ENCODE measurements at places on chromosomes 11 and 22.

- DNase-seq: no peak
Measured at GRCh38 chr11:16434036-16434435, 77.7 kb upstream of the SOX6 start.

DNA sequence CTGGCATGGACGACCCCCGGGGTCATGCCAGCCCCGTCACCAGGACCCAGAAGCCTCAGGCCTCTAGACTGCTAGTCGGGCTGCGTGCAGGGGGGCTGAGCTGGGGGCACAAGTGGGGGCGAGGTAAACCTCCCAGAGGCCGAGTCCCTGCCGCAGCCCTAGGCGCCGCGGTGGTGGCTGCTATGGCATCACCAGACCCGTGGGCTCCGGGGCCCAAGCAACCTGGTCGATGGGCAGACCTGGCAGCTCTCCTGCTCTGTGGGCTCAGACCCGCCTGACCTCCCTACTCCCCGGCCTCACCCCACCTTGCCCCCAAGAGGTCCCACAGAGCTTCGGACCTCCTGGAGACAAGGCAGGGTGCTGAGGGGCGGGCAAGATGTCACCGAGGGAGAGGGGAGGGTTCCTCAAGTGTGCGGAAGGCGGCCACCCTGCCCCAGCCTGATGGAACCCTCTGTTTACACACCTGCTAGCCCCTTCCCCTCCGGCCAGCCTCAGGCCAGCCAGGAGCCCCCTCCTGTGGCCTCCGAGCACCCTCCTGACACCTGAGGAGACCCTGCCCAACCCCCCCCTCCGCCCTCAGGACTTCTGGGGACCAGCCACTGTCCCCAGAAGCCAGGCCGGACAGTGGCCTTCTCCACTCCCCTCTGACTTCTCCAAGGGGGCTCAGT lies 9.4 kb downstream of the IGF2 start:
- DNase-seq: no peak

GRCh38 chr11:76857781-76858410 lies 2.8 kb upstream of the ACER3 start:
- DNase-seq: peak; percentile 34

DNA sequence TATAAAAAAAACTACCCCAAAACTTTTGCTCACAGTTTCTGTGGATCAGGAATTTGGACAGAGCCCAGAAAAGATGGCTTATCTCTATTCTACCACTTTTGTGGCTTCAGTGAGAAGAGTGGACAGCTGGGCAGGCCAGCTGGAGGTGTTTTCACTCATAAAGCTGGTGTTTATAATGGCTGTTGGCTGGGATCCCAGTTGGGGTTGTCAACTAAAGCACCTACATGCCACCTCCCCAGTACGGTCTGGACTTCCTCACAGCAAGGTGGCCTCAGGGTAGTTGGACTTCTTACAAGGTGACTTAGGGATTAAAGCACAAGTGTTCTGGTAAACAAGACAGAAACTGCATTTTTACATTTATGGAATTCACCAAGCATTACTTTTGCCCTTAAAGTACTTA lies 171.0 kb downstream of the NELL1 start:
- DNase-seq: no peak

DNA sequence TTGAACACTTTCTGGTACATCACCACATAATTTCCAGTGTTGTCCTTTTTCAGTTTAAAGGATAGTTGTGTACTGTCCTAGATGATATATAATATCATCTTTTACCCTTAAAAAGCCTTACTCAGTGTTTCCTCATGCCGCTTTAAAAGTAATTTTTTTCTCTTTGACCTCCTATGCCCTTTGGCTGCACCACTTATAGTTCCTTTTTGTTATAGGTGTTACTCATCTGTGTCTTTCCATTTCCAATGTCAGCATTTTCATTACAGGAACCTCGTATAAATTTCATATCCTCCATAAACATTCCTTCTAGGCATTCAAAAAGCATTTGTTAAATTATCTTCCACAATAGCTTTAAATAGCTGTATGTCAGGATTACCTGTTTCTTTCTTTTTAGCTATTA lies 40.8 kb downstream of the USP47 start:
- no peak for DNase-seq

DNA sequence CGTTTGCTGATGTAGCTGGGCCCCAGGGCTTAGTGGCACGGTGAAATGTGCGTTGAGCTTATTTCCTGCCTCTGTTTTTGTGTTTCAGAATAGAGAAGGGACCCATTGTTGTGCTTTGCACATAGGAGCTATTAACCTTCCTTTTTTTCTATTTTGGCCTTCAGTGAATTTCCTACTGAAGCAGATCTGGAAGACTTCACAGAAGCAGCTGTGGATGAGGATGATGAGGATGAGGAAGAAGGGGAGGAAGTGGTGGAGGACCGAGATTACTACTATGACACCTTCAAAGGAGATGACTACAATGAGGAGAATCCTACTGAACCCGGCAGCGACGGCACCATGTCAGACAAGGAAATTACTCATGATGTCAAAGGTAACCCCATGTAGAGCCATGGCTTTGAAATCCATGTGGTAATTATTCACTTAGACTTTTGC lies 37.4 kb upstream of the ST14 start:
- peak; percentile 31 for DNase-seq

DNA sequence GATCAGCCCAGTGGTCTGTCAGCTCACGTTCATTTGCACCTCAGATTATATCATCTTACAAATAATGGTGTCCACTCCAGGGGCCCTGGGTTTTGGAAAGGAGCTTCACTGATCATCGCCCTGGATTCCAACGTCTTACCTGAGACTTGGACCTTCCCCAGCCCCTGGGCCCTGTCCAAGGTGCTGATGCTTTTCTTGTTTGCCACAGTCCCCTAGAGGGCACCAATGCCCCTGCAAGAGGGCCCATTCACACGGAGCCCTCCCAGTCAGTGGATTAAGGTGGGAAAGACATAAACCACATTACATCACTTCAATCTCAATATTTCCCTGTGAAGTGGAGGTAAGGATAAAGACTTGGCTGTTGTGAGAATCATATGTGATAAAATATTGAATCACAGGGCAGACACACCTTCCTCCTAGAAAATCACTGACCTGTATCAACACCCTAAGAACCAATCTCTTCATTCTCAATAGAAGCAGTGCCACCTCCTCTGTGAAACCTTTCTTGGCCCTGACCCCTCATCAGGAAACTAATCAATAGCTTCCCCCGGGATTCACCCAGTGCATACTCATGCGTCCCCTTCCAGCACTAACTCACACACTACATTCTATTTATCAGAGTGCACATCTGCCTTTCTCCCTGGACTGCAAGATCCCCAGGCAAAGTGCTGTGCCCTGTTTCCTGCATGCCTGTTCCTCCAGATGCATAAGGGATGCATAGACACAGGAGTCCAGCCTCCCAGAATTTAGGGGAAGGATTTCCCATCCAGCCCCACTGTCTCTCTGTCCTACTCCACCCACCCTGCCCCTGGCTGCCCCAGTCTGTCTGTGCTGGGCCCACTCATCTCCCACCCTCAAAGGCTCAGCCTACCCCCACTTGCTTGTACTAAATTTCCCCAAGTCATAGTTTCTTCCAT lies 167.0 kb downstream of the BUD13 start:
- peak; percentile 37 for DNase-seq

GRCh38 chr11:16027621-16028020 lies 328.7 kb downstream of the SOX6 start:
- no peak for DNase-seq

- DNase-seq: no peak
Measured at GRCh38 chr11:93063086-93063485, 93.6 kb downstream of the MTNR1B start.

DNA sequence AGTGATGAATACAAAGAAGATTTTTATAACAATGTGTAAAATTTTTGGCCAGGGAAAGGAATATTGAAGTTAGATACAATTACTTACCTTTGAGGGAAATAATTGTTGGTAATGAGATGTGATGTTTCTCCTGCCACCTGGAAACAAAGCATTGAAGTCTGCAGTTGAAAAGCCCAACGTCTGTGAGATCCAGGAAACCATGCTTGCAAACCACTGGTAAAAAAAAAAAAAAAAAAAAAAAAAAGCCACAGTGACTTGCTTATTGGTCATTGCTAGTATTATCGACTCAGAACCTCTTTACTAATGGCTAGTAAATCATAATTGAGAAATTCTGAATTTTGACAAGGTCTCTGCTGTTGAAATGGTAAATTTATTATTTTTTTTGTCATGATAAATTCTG lies 5.3 kb downstream of the BIRC3 start:
- DNase-seq: no peak

- DNase-seq: no peak
Measured at GRCh38 chr11:32829157-32829679, 509 bp upstream of the PRRG4 start.

DNA sequence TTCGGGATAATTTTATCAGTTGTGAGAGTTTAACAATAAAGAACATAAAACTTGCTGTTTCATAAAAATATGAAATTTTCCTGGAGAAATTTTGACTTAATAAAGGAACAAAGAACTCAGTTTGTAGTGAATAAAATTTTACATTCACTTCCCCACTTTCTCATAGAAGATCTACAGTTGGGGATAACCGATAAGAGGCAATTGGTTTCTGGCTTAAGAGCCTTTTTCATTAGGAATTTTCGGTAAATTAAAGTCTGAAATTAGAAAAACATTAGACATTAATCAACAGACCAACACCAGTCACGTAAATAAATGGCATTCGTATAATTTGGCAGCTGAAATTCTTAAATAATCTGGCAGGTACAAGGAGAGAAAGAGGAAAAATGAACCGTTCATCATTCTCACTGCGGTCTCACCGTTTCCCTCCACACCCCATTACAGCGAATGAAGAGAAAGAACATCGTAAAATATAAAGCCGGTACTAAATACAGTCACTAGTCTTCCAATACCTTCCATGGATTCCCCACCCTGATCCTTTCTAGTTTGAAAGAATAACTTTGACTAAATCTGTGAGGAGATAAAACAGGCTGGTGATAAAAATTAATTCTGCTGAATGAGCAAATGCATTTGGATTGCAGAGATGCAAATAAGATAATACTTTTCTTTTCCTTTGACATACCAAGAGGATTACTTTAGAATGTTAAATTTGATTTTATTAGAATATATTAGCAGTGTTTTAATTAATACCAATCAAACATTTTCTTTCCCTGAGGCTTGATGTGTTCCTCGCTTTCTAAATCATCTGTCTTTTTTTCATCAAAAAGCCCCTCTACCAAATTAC lies 19.5 kb downstream of the BLID start:
- no peak for DNase-seq

- DNase-seq: no peak
Measured at GRCh38 chr11:61592176-61592575, 11.3 kb upstream of the SYT7 start.

GRCh38 chr11:46388619-46389449 lies 2.7 kb downstream of the CHRM4 start:
- no peak for DNase-seq

DNA sequence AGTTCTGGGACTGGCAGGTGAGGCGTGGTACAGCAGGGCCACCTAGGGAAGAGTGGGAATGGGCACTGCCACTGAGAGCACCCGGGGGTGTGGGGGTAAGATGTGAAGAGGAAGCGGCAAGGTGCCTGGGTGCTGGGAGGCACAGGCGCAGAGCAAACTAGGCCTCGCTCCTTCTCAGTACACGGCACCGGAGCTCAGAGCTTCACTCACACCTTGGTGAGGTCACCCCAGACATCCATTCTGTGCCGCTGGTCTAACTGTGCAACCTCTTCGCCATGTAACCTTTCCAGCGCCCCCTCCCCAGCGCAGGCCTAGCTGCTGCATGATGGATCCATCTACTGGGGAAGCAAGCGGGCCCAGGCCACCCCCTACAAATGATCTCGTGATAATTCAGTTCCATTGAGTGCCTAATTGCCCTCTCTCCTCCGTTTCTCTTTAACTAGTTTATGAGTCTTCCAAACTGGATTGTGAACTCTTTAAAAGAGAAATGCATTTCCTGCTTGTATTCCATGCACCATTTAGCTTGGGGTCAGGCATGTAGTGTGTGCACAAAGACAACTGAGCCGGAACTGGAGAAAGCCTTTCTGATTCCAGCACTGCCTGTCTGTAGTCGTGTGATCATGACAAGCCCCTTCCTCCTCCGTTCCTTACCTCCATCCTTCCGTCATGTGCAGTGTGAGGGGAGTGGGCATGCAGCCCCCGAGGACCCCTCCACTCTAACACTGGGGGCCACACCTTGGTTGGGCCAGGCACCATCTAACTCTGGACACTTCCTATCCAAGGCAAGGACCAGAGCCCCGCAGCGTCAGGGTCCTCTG lies 1475.2 kb downstream of the TBC1D22A start:
- no peak for DNase-seq

DNA sequence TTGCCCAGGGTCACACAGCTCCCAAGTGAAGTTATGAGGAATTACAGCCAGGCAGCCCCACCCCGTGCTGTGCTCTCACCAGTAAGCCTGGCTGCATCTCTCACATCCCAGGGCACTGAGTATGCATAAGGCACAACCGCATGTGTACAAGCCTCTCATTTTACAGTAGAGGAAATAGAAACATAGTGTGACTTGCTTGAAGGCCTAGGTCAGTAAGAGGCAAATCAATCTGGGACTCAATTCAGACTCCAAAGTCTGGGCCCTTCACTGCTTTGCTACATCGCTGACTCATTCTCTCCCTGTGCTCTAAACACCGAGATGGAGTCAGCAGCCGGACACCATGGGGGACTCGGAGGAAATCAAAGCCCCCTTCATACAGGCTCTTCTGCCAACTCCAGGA lies 7.9 kb downstream of the ABTB2 start:
- DNase-seq: no peak
